Activated naive CD4-positive, alpha-beta T cell treated with anti-CD3 and anti-CD28 coated beads, Interleukin-2, amount 10 ng/mL, durations not matched to agents 5 hours and 36 hours (primary cell): ENCODE measurements at places on chromosomes 13 and 19. TPM values are rescaled to one million over a fixed set of nuclear protein-coding genes. Genes with fewer than 3 reads are reported as not detected.

RASAL3 gene
- total RNA-seq, result 130 TPM

CGB7 gene
- not detected for total RNA-seq

CEACAM4 gene
- not detected for total RNA-seq

CEACAM1 gene
- total RNA-seq, result 37.6 TPM

LHB gene
- not detected for total RNA-seq

VSTM1 gene
- not detected for total RNA-seq

SULT2B1 gene
- total RNA-seq, result not detected
